T-helper 17 cell (primary cell): ENCODE measurements at places on chromosomes 7 and 10. TPM values are rescaled to one million over a fixed set of nuclear protein-coding genes. Genes with fewer than 3 reads are reported as not detected.

- no peak overlapping the region for H3K4me3 ChIP-seq
- DNase-seq: no peak
- peaks cover 5% of the 10 kb centered on the region for H3K36me3 ChIP-seq
- H3K27ac ChIP-seq: no peak overlapping the region
Observed at GRCh38 chr7:22628112-22628511, 98.9 kb upstream of the IL6 start.

DNA sequence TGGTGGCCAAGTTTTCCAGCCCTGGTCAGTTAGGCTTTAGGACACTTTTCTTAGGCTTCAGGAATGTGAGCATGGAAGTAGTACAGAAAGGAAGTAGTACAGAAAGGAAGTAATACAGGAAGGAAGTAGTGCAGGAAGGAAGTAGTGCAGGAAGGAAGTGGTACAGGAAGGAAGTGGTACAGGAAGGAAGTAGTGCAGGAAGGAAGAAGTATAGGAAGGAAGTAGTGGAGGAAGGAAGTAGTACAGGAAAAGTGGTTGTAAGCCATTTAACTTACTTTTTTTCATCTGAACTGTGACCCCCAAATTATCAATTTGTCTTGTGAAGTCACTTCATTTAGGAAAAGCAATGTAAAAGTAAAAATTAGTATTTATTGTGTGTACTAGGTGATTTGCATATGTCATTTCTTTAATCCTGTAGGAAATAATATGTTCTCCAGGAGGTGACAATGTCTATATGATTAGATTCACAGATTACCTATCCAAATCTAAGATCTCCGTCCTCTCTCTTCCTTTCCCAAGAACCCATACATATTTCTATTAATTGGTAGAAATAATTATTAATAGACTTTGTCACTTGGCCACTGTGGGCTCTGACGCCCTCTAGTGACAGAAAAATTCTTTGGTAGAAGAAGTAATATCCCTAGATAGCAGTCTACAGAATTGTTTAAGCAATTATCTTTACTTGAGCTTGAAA, 3.9 kb upstream of the FAS start:
- H3K36me3 ChIP-seq: peaks cover 3% of the 10 kb centered on the region
- H3K4me1 ChIP-seq: peaks cover 52% of the 10 kb centered on the region
- no peak for DNase-seq
- H3K27me3 ChIP-seq: no peaks in the 10 kb centered on the region

GRCh38 chr10:51425431-51425830, 274.0 kb downstream of the CSTF2T start:
- H3K27me3 ChIP-seq: peaks cover 39% of the 10 kb centered on the region
- no peak overlapping the region for H3K27ac ChIP-seq
- peaks cover 5% of the 10 kb centered on the region for H3K36me3 ChIP-seq
- DNase-seq: no peak

GRCh38 chr7:158431941-158432347, 155.7 kb downstream of the PTPRN2 start:
- peaks cover 2% of the 10 kb centered on the region for H3K4me1 ChIP-seq
- no peaks in the 10 kb centered on the region for H3K36me3 ChIP-seq
- no peak overlapping the region for H3K27ac ChIP-seq
- H3K27me3 ChIP-seq: peaks cover 43% of the 10 kb centered on the region

- no peak for DNase-seq
- H3K27me3 ChIP-seq: peaks cover 7% of the 10 kb centered on the region
Observed at GRCh38 chr7:86949052-86949778, 110.2 kb downstream of the ELAPOR2 start.

- peaks cover 33% of the 10 kb centered on the region for H3K4me1 ChIP-seq
- peaks cover 4% of the 10 kb centered on the region for H3K27me3 ChIP-seq
- peak within 1 kb of the TSS; percentile 4 for H3K27ac ChIP-seq
Observed at GRCh38 chr7:100177045-100178001, at the start of the genes GPC2 and STAG3. TSS of gene GPC2 (minus strand) at chr7:100177381. CDS start at chr7:100177199, 182 bp downstream. TSS of gene STAG3 (plus strand) at chr7:100177918. CDS start at chr7:100180557, 2,639 bp downstream.

- H3K4me1 ChIP-seq: peaks cover 4% of the 10 kb centered on the region
- H3K36me3 ChIP-seq: peaks cover 2% of the 10 kb centered on the region
- H3K27ac ChIP-seq: no peak overlapping the region
Observed at GRCh38 chr10:78450239-78450638, 416.6 kb downstream of the RPS24 start.

GRCh38 chr10:30737931-30738391, 108.4 kb upstream of the LYZL2 start:
- H3K27ac ChIP-seq: no peak overlapping the region
- H3K4me3 ChIP-seq: no peak overlapping the region
- no peak for DNase-seq
- H3K36me3 ChIP-seq: no peaks in the 10 kb centered on the region
- peaks cover 3% of the 10 kb centered on the region for H3K4me1 ChIP-seq

- DNase-seq: no peak
- H3K36me3 ChIP-seq: no peaks in the 10 kb centered on the region
- H3K4me3 ChIP-seq: no peak overlapping the region
- H3K27ac ChIP-seq: no peak overlapping the region
- H3K27me3 ChIP-seq: no peaks in the 10 kb centered on the region
Observed at GRCh38 chr10:52999681-53000080, 227.1 kb upstream of the MBL2 start.

GRCh38 chr7:44313016-44313415, 12.4 kb downstream of the CAMK2B start:
- no peak overlapping the region for H3K27ac ChIP-seq
- DNase-seq: no peak
- H3K36me3 ChIP-seq: no peaks in the 10 kb centered on the region
- H3K4me3 ChIP-seq: no peak overlapping the region

- no peaks in the 10 kb centered on the region for H3K36me3 ChIP-seq
- no peaks in the 10 kb centered on the region for H3K27me3 ChIP-seq
- no peak overlapping the region for H3K27ac ChIP-seq
- no peak overlapping the region for H3K4me3 ChIP-seq
- H3K4me1 ChIP-seq: no peaks in the 10 kb centered on the region
Observed at GRCh38 chr7:85103962-85104361, 82.9 kb downstream of the SEMA3D start.

DNA sequence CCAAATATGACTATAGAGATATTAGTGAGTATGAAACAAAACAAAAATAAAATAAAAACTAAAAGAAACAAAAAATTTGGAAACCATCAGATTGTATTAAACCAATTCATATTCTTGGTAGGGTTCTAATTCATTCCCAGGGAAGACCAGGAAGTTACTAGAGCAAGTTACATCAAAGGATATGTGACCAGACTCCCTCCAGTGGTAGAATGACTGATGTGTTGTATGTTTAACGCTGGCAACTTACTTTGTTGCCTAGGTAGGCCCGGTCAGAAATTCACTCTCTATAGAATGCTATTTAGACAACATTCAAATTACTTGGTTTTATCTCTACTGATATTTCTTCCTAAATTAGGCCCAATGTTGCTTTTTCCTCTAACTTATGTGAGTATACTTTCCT, 5.2 kb downstream of the PHYHIPL start:
- H3K4me1 ChIP-seq: no peaks in the 10 kb centered on the region
- DNase-seq: no peak
- peaks cover 4% of the 10 kb centered on the region for H3K36me3 ChIP-seq
- H3K27ac ChIP-seq: no peak overlapping the region
- H3K27me3 ChIP-seq: no peaks in the 10 kb centered on the region
- no peak overlapping the region for H3K4me3 ChIP-seq

- peaks cover 13% of the 10 kb centered on the region for H3K27me3 ChIP-seq
- H3K27ac ChIP-seq: no peak overlapping the region
- H3K4me3 ChIP-seq: no peak overlapping the region
- DNase-seq: no peak
- H3K36me3 ChIP-seq: no peaks in the 10 kb centered on the region
Observed at GRCh38 chr7:29385214-29385814, 178.3 kb upstream of the PRR15 start.

DNA sequence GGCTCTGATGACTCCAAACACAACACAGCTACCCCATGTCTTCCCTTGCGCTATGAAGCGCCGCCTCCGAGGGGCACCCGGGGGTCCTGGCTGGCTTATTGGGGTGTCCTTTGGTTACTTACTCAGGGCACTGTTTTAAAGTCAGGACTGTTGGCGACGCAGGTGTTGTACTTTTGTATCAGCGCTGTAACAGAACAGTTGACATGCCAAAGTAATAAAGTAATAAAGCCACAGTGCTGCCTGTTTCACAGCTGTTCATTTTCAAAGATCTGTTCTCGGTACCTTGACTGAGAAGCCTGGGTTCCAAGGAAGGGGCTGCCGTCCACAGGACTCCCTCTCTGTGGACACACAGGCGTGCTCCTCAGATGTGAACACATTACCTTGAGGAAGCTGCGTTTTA, 64.1 kb downstream of the WDR37 start:
- H3K27ac ChIP-seq: no peak overlapping the region
- no peak for DNase-seq
- H3K27me3 ChIP-seq: no peaks in the 10 kb centered on the region
- peaks cover 16% of the 10 kb centered on the region for H3K36me3 ChIP-seq
- no peak overlapping the region for H3K4me3 ChIP-seq
- peaks cover 16% of the 10 kb centered on the region for H3K4me1 ChIP-seq

GRCh38 chr7:151897161-151897731, 20.3 kb upstream of the PRKAG2 start:
- H3K36me3 ChIP-seq: peaks cover 4% of the 10 kb centered on the region
- DNase-seq: no peak
- H3K27me3 ChIP-seq: peaks cover 71% of the 10 kb centered on the region

- peaks cover 30% of the 10 kb centered on the region for H3K4me1 ChIP-seq
- H3K27me3 ChIP-seq: no peaks in the 10 kb centered on the region
- H3K27ac ChIP-seq: peak overlapping the region; percentile 72
- no peak for DNase-seq
- peaks cover 18% of the 10 kb centered on the region for H3K36me3 ChIP-seq
- H3K4me3 ChIP-seq: peak overlapping the region; percentile 50
Observed at GRCh38 chr10:43170491-43170890, 32.2 kb downstream of the CSGALNACT2 start.

DNA sequence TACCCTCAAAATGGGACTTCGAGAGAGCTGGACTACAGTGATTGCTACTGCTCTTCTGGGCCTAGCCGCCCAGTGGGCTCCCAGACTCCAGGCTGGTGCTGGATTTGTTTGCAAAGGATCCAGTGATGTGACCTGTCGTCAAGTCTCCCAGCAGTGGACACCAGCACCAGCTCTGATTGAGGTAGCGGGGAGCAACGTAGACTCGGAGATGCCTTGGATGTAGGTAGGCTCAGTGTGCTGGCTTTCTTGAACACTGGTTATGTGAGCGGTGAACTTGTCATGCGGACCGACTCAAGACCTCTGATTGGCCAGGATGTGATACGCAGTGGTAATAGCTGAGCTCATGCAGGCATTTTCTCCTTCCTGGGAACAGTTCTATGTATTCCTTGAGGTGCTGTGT, 19.4 kb downstream of the AKR1C2 start:
- no peak overlapping the region for H3K4me3 ChIP-seq
- H3K27me3 ChIP-seq: peaks cover 45% of the 10 kb centered on the region
- peaks cover 8% of the 10 kb centered on the region for H3K4me1 ChIP-seq
- H3K36me3 ChIP-seq: peaks cover 2% of the 10 kb centered on the region
- H3K27ac ChIP-seq: no peak overlapping the region
- no peak for DNase-seq

DNA sequence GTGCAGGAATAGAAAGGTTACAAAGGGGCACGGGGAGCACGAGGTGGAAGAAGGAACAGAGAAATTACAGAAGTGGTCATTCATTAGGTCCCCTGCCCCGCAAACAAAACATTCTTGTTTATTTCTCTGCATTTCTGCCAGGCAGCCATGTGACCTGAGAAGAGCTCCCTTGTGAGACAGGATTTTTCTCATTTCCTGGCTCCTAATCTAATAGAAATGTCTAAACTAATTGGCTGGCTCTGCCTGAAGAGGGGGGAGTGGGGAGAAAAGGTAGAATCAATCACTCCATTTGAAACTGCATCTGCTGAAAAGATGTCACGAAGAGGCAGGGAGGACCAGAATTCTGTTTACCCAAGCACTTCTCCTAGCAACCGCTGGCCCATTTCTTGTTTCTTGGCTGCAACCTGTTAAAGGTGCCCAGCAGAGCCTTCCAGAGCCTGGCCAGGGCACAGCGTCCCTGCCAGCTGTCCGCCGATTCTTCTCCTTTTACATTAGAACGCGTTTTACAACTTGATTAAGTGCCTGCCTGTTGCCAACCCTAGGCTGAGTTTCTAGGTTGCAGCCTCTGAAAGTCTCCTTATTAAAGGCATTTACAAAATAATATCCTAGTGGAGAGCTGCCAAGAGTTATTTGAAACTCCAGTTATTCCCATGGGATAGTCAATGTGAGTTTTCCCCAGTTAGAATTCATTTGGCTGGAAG, 1227.6 kb downstream of the TYW1 start:
- no peaks in the 10 kb centered on the region for H3K36me3 ChIP-seq
- no peaks in the 10 kb centered on the region for H3K4me1 ChIP-seq
- H3K4me3 ChIP-seq: no peak overlapping the region
- no peaks in the 10 kb centered on the region for H3K27me3 ChIP-seq
- DNase-seq: no peak
- no peak overlapping the region for H3K27ac ChIP-seq

- peaks cover 27% of the 10 kb centered on the region for H3K27me3 ChIP-seq
- H3K4me1 ChIP-seq: peaks cover 18% of the 10 kb centered on the region
- H3K27ac ChIP-seq: no peak overlapping the region
- H3K4me3 ChIP-seq: peak overlapping the region; percentile 88
- no peaks in the 10 kb centered on the region for H3K36me3 ChIP-seq
- DNase-seq: peak; percentile 24
Observed at GRCh38 chr10:43265799-43266721, 805 bp downstream of the RASGEF1A start.

- no peak overlapping the region for H3K4me3 ChIP-seq
- peaks cover 2% of the 10 kb centered on the region for H3K4me1 ChIP-seq
- H3K27ac ChIP-seq: no peak overlapping the region
- H3K36me3 ChIP-seq: no peaks in the 10 kb centered on the region
Observed at GRCh38 chr7:73869011-73869798, 8.2 kb downstream of the TMEM270 start.

DNA sequence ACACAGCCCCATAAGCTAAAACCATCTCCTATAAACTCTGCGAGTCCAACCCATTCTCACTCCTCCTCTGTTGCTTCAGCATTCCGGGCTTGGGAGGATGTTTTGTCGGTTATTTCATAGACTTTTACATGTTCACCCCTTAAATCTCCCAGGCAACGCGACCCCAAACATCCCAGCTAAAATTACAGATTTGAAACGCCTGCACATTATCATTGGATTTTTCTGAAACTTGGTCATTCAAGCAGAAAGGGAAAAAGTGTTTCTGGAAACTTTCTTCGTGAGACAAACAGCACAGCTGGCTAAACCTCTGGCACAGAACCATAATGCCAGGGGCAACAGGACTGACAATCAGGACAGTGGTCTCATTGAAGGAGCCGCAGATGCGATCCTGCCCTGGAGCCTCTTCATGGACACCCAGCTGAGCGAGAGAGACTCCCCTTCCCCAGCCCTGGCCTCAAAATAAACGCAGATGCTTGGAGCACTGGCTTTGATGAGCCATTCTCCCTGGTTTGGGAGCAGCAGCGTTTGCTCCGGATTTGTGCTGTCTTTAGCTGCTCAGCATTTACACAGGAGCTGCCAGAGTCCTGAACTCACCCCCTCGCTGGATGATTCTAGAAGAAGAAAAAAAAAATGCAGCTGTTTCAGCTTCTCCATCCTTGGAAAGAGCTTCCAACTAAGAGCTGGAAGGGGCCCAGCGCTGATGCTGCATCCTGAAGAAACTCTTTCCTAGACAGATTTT, 30.1 kb downstream of the AFAP1L2 start:
- no peaks in the 10 kb centered on the region for H3K36me3 ChIP-seq
- no peak overlapping the region for H3K27ac ChIP-seq
- H3K4me1 ChIP-seq: no peaks in the 10 kb centered on the region
- no peak for DNase-seq

Gene PAPOLB
- total RNA-seq: not detected

Gene ERV3-1
- total RNA-seq: 21.8 TPM

Gene CYP3A4
- not detected for total RNA-seq

Gene IQUB
- not detected for total RNA-seq

Gene NXPH1
- not detected for total RNA-seq

Gene AKR1C4
- total RNA-seq: not detected
